ENCODE measurements at places on chromosomes 1 and 21. TPM values are rescaled to one million over a fixed set of nuclear protein-coding genes. Genes with fewer than 3 reads are reported as not detected.

DNA sequence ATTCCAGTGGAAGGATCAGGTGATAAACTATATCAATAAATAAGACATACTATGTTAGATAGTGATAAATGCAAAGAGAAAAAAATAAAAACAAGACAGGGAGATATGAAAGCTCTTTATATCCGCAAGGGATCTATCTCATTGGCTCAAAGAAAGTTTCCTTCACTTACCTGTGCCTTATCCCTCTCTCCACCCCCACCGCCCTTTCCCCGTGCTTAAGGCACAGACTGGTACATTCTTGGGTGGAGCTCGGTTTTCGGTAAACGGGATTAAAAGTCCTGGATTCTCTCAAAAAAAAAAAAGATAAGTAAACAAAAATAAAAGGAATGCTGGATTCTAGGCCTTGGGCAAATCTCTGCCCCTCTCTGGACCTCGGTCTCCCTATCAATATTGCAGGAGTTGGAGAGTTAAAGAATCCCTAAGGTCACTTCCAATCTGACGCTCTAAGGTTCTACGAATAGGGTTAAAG, 593 bp upstream of the DNAJC16 start:
- DNase-seq, result no peak

DNA sequence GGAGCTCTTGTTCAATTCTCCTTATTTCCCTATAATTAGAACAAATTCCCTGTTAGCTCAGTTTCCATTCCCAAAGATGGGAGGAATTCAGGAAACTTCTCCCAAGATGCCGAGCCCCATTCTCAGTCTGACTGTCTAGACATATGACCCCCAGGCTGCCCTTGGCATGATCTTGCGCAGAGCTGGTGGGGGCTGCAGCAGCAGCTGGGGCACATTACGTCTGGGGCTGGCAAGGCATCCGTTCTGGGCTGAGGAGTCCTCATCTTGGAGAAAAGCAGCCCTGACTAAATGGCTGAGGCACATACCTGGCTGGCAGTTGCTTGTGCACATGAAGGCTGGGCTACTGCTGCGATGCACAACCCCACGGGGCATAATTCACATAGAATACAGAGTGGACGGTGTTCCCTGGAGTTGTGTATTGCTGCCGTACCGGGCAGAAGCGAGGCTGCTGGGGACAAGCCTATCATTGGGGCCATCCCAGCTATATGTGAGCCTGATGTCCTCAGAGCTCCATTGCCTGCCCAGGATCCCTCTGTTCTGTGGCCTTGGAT, 36.4 kb upstream of the TRABD2B start:
- no peak for DNase-seq

- no peak for DNase-seq
Measured at GRCh38 chr1:19055001-19055400, 98.5 kb upstream of the IFFO2 start.

The SYT11 gene
- 6.6 TPM for total RNA-seq

The KLF17 gene
- not detected for total RNA-seq

All from B cell (primary cell).